ENCODE measurements at places on chromosomes 12 and 14. TPM values are rescaled to one million over a fixed set of nuclear protein-coding genes. Genes with fewer than 3 reads are reported as not detected.

DNA sequence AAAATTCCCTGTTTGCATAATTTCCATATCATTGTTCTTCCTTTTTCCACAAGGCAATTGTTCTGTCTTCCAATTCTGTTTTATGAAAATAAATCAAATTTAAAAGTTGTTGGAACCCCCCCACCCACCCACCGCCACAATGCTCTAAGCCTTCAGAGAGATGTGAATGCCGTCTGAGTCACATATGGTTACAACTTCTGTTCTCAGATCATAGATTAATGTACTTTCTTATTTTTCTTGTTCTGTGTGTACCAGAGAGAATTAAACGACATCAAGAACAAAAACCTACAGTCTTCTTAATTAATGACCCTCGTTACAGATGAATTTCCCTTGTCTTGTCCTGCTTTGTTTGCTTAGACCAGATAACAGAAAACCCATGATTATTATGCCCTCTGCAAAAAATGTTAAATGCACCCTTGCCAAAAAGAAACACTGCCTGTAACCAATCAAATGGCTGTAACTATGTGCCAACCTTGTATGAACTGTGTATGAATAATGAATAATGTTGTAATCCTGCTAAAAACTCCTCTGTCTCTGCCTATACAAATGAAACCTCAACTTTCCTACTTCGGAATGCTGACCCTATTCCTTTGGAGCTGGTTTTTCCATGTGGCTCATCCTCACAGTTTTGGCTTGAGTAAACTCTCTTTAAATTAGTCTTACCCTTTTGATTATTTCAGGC is 14.0 kb downstream of the OR6S1 start:
- H3K36me3 ChIP-seq = no peaks in the 10 kb centered on the region
- H3K4me1 ChIP-seq = peaks cover 21% of the 10 kb centered on the region
- no peak overlapping the region for H3K27ac ChIP-seq
- peaks cover 24% of the 10 kb centered on the region for H3K27me3 ChIP-seq

Gene PLEKHG7
- 0.68 TPM for total RNA-seq

DNA sequence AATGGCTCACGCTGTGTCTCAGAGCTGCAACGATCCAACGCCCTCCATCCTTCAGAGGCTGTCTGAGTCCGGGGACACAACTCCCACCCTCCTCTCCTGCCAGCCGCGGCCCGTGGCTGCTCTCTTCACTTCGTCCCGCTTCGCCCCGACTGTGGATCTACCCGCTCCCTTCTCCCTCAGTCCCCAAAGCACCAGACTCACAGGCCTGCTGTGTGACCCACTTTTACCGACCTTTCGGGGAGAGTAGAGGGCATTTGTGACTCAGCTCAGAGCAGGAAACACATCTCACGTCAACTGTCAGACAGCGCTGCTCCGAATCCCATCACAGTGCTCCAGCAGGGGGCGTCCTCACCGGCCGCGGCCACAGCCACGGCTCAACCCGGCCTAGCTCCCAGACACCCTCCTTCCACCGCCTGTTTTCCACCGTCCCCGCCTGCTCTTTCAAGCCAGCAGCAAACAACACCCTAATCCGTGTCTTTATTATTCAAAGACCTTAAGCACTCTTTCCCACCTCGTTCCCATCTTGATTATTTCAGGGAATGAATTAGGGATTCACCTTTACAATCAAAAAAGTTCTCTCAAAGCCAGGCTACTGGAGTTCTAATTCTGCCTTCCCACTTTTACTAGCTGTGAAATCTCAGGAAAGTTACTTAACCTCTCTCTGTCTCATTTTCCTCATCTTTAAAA is 5.0 kb upstream of the AQP2 start:
- H3K27me3 ChIP-seq = no peaks in the 10 kb centered on the region
- DNase-seq = peak; percentile 49
- no peaks in the 10 kb centered on the region for H3K36me3 ChIP-seq
- H3K4me1 ChIP-seq = peaks cover 3% of the 10 kb centered on the region
- no peak overlapping the region for H3K27ac ChIP-seq
- H3K4me3 ChIP-seq = peak overlapping the region; percentile 13

DNA sequence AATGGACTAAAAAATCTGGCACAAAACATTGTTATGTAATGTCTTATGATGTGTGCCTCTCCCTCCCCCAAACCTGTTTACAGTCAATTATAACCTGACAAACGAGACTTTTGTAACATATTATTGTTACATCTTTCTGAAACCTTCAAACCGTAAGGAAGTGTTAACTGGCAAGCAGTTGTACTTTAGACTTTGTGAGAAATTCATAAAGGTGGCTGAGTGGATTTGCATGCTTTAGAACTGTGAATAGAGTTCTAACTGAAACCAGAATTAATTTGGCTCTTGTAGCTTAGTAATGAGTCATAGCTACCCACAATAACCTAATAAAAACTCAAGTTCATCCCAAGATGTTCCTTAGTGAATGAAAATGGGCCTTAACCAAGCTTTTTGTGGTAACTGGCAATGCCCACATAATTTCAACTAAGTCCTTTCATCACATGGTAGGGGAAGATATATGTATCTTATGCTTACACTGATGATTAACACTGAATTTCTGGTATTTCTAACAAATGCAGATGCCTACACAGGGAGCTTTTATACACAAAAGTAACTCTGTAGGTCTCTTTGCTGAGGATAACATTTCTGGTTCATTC is 29.7 kb downstream of the RAD9B start:
- H3K4me1 ChIP-seq = peaks cover 7% of the 10 kb centered on the region
- peaks cover 9% of the 10 kb centered on the region for H3K36me3 ChIP-seq
- peak; percentile 78 for DNase-seq
- H3K27me3 ChIP-seq = no peaks in the 10 kb centered on the region
- no peak overlapping the region for H3K4me3 ChIP-seq
- H3K27ac ChIP-seq = no peak overlapping the region

- H3K4me3 ChIP-seq = no peak overlapping the region
- H3K36me3 ChIP-seq = no peaks in the 10 kb centered on the region
- DNase-seq = no peak
- H3K27me3 ChIP-seq = peaks cover 37% of the 10 kb centered on the region
- no peaks in the 10 kb centered on the region for H3K4me1 ChIP-seq
Observed at GRCh38 chr12:94749890-94750289, 99.5 kb upstream of the TMCC3 start.

DNA sequence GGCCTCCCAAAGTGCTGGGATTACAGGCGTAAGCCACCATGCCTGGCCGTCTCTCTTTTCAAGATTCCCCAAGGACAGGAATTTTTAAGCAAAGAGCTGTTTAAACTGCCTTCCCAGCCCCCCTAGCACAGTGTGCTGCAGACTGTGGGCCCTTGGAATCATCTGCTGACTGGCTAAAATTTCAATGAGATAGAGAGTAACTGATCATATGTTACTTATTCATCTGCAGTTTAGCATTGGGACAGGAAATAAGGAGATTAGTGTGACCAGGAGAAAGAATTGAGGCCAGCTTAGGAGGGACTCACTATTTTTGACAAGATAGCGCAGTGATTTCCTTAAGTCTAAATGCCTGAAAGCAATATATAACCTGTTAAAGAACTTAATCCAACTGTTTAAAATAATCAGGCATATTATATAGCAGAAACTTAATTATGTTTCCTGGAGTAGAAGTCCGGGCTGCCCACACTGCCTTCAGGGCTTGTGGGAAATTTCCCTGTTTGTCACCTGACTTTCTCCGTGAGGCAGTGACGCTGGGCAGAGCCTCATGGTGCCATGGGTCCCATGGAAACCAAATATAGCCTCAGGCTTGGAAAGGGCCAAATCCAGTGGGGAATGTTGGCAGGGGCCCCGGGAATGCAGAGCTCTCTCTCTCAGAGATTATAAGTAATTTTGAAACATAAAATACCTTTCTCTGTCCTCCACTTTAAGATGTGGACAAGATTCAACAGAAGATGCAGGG is 22.8 kb upstream of the CEBPE start:
- no peak overlapping the region for H3K27ac ChIP-seq
- no peak overlapping the region for H3K4me3 ChIP-seq
- peaks cover 6% of the 10 kb centered on the region for H3K27me3 ChIP-seq
- DNase-seq = peak; percentile 56

DNA sequence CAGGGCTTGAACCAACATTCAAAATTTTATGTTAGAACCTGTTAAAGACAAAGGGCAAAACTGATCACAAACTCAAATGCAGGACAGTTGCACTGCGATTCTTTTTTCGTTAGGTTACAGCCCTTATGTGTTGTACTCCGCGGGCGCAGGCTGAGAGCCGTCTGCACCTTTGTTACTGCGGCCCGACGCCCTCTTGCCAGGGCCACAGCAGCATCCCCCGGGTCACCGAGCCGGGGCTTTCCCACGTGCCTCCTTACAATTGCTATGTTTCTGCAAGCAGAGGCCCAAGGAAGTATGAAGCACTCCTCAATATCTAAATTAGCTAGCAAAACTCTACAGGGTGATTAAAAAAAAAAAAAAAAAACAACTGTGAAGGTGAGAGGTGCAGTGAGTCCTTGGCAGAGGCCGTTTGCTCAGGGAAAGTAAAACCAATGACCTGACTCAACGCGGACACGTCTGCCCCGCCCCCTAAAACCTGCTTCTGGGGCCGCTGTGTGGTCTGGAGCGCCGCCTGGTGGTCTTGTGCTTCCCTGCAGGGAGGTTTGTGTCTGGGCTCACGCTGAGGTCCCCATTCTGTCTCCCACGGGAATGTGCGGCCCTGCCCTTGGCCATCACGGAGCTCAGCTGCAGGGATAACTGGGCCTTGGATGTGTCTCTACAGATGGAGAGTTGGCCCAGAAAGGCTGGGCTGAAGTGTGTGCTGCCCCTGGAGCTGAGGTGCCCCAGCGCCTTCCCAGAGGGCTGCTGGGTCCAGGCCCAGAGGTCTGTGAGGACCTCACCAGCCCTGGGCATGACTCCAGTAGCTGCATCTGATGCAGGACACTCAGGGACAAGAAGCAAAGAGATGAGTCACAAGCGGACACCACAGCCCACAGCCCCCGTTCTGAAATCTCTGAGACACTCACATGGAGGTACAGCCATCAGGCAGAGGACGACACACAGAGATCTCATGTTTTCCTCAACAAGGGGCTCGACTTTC is 418.5 kb downstream of the TMEM121 start:
- no peaks in the 10 kb centered on the region for H3K27me3 ChIP-seq
- H3K27ac ChIP-seq = no peak overlapping the region
- no peak overlapping the region for H3K4me3 ChIP-seq
- no peak for DNase-seq

Gene MGP
- not detected for total RNA-seq

- no peak overlapping the region for H3K27ac ChIP-seq
- no peak overlapping the region for H3K4me3 ChIP-seq
Observed at GRCh38 chr12:52121824-52122539, 42.5 kb downstream of the SMIM41 start.

- peak overlapping the region; percentile 77 for H3K27ac ChIP-seq
- H3K36me3 ChIP-seq = peaks cover 15% of the 10 kb centered on the region
- DNase-seq = peak; percentile 81
- no peaks in the 10 kb centered on the region for H3K27me3 ChIP-seq
- H3K4me1 ChIP-seq = peaks cover 27% of the 10 kb centered on the region
Observed at GRCh38 chr12:49503674-49504180, 35.1 kb upstream of the KCNH3 start.

All from astrocyte (in vitro differentiated cells and primary cell).